ENCODE measurements at places on chromosomes 5 and 9. TPM values are rescaled to one million over a fixed set of nuclear protein-coding genes. Genes with fewer than 3 reads are reported as not detected.

DNA sequence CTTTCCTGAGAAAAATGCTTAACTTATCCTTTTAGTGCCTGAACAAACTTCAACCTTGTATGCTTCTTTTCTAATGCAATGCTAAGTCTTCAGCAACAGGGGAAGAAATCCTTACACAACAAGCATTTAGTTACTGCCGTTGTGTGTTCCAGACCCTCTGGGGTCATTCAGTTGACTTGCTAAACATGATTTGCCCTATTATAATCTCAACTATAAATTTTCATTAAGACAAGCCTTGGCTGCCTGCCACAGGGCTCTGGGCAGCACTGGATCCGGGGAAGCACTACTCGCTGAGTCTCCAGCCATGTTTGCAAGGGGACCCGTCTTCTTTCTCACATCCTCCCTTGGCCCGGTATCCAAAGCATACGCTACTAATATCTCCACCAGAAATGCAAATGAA is 58.1 kb downstream of the PTCH1 start:
- no peak for DNase-seq

GRCh38 chr5:161895514-161895913 is 47.6 kb downstream of the GABRA1 start:
- DNase-seq = no peak

DNA sequence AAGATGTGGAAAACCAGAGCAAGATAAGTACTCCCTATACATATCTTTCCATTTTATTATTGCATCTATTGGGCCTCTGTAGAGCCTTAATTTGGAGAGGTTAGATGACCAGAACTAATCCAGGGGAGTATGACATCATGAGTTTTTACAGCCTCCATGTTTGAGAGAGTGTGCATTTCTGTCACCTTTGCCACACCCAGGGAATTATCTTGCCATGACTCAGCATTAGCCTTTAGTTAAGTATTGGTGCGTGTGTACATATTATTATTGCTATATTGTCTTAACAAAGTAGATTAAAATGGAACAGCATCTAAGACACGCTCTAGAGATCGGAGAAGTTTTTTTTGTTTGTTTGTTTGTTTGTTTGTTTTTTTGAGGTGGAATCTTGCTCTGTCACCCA is 27.6 kb downstream of the DIMT1 start:
- DNase-seq = no peak

DNA sequence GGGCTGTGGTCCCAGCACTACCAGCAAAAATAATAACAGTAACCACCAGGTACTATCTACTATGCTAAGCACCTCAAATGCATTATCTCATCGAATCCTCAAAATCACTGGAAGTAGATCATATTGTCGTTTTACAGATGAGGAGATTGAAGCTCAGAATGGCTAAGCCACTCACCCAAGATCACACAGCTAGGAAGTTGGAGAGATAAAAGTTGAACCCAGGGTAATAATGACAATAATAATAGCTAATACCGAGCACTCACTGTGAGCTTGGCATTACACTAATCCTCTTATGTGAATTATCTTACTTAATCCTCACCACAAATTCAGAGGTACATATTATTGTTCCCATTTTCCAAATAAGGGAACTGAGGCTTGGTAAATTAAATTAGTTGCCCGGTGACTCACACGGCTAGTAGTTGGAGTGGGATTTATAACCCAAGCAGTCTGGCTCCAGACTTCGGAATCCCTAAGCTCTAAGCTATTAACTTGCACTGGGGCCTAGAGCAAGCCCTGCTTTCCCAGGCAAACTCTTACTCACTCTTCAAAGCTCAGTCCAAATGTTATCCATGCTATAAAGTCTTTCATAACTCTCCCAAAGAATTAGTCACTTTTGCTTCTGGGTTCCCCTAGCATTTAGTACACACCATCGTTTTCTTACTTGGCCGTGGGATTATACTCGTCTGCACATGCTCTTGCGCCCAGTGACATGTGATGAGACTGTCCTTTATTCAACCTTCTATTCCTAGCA is 3.8 kb downstream of the ARSI start:
- no peak for DNase-seq

NME5 gene
- polyA plus RNA-seq = 0.85 TPM

- no peak for DNase-seq
These were observed 158.9 kb downstream of the RMI1 start for GRCh38 chr9:84139296-84140070.

IRGM gene
- not detected for polyA plus RNA-seq
